ENCODE measurements at places on chromosomes 11 and 22. TPM values are rescaled to one million over a fixed set of nuclear protein-coding genes. Genes with fewer than 3 reads are reported as not detected.

DNA sequence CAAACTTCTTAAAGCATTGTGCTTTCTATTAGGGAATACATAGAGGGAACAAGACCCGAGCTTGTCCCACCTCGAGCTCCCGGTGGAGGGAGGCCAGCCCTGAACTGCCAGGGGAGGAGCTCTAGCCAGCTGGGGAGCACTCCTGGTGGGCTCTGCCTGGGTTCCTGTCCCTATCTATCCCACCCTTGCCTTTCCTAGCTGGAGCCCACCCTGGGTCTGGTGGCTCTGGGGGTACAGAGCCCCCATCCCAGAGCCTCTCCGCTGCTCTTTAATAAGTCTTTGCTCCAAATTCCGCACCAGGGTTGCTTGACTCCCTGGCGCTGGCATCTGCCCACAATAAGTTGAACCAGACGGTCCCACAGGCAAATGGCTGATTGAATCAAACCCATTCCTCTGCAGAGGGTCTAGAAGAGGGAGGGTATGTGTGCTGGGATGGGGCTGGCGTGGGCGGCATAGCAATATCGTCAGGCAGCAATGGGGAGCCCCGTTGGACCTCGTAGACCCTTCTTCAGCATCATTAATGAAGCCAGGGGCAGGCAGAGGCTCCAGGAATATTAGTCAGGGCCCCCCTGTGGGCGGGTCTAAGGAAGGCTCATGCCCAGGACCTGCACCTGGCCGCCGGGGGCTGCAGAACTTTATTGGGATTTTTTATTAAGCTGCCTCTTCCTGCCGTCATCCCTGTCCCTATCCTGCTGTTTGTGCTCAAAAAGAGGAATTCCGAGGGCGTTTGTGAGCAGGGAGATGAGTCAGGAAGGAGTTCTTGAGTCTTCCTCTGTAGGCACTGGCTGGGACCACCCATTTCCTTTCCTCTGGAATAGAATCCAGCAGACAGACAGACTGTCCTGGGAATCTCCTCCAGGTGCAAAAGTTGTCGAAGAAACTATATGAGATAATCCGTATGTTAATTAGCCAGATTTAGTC is 38.5 kb upstream of the RIC3 start:
- DNase-seq: no peak

- peak; percentile 54 for DNase-seq
Measured at GRCh38 chr22:19679522-19680101, 34.7 kb upstream of the SEPTIN5 start.

- DNase-seq: peak; percentile 45
Measured at GRCh38 chr11:68038718-68039525, at the start of gene TCIRG1. Gene TCIRG1 (plus strand): TSS chr11:68039025. CDS start chr11:68041272, 2,247 bp downstream.

GRCh38 chr11:32434356-32435151 is 785 bp downstream of the WT1 start:
- DNase-seq: no peak

DNA sequence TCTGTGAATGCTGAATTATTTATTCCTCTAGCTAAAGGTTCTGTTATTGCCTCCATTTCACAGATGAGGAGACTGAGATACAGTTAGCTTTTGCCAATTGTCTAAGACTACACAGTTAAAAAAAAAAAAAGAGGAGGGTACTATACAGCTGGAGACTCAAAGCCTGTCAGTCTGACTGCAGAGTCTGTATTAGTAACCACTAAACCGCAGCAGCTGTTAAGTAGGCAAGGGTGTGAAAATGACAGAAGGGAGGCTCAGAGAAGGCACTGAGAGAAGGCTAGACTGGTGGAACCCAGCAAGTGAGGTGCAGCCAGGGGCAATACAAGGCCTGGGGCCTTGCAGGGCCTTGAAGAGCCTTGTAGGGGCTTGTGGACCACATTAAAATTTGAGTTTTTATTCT is 181.2 kb downstream of the CSNK2A3 start:
- DNase-seq: peak; percentile 28

GRCh38 chr11:2586087-2586792 is 113.6 kb downstream of the KCNQ1OT1 start:
- no peak for DNase-seq

Gene MUC6
- total RNA-seq: not detected

Gene TIGD3
- 1.6 TPM for total RNA-seq

Gene SCGB1A1
- not detected for total RNA-seq
